ENCODE measurements at places on chromosomes 16 and 17. TPM values are rescaled to one million over a fixed set of nuclear protein-coding genes. Genes with fewer than 3 reads are reported as not detected.

- no peaks in the 10 kb centered on the region for H3K27me3 ChIP-seq
- no peak overlapping the region for H3K4me3 ChIP-seq
- H3K27ac ChIP-seq = no peak overlapping the region
- H3K36me3 ChIP-seq = no peaks in the 10 kb centered on the region
Measured at GRCh38 chr17:44522883-44523671, 19.9 kb upstream of the GPATCH8 start.

RGS11 gene
- not detected for total RNA-seq

GRCh38 chr17:57649731-57650484 is 95.2 kb downstream of the CCDC182 start:
- peaks cover 67% of the 10 kb centered on the region for H3K36me3 ChIP-seq
- H3K27ac ChIP-seq = no peak overlapping the region
- no peaks in the 10 kb centered on the region for H3K27me3 ChIP-seq
- DNase-seq = no peak
- H3K4me1 ChIP-seq = no peaks in the 10 kb centered on the region

KRTAP17-1 gene
- total RNA-seq = 0.09 TPM

DNA sequence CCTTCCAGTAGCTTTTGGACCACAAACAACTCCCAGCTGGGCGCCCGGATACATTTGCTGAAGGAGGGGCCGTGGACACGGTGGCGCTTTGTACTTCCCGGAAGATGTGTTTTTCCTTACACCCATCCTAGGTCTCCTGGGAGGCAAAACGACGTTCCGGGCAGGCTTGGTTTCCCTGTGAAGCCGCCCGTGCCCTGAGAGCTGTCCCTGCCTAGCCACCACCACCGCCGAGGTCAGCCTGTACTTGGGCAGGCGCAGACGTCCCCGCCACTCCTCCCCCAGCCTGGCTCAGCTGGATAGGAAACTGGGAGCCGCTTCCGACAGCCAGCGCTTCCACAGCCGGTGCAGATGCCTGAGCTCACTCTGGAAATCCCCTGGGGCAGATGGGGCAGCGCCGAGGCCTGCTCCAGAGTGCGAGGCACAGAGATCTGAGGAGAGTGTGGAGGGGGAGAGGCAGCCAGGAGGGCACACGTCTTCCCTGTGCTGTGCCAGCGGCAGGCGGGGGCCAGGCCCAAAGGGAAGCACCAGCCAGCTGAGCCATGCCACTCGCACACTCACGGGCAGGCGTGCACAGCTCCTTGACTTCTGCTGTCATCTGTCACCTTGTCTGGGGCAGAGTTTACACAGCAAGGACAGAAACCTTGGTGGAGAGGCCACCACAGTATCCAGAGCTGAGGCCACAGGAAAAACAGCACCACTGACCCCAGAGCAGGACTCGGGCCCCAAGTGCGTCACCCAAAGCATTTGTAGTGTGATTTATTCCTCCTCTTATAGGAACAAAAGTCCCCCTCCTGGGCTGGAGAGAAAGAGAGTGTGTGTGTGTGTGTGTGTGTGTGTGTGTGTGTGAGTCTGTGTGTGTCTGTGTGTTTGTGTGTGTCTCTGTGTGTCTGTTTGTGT is 3.0 kb downstream of the RHBDF2 start:
- no peaks in the 10 kb centered on the region for H3K36me3 ChIP-seq
- no peak for DNase-seq
- peak overlapping the region; percentile 3 for H3K27ac ChIP-seq
- H3K27me3 ChIP-seq = peaks cover 14% of the 10 kb centered on the region
- no peak overlapping the region for H3K4me3 ChIP-seq
- peaks cover 21% of the 10 kb centered on the region for H3K4me1 ChIP-seq

KRTAP1-1 gene
- not detected for total RNA-seq

DNA sequence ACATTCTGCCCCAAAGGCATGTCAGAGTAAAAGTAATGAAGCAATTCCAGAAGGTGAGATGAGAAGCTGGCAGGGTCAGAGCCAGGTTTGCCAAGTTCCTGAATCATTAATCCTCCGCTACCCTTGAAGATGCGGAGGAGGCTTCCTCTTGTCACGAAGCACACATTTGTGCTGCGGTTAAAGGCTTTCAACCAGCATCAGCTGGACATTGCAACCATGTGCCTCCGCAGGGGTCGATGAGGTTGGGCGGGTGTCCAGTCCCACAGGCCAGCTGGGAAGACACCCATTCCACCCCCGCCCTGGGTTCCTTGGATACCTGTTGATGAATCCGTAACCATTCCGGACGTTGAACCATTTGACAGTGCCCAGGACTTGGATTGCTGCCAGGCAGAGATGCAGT is 1.3 kb downstream of the YBX2 start:
- H3K4me3 ChIP-seq = no peak overlapping the region
- no peak overlapping the region for H3K27ac ChIP-seq
- H3K27me3 ChIP-seq = peaks cover 29% of the 10 kb centered on the region

DNAH17 gene
- 0.28 TPM for total RNA-seq

PPY gene
- total RNA-seq = 0.33 TPM

DNA sequence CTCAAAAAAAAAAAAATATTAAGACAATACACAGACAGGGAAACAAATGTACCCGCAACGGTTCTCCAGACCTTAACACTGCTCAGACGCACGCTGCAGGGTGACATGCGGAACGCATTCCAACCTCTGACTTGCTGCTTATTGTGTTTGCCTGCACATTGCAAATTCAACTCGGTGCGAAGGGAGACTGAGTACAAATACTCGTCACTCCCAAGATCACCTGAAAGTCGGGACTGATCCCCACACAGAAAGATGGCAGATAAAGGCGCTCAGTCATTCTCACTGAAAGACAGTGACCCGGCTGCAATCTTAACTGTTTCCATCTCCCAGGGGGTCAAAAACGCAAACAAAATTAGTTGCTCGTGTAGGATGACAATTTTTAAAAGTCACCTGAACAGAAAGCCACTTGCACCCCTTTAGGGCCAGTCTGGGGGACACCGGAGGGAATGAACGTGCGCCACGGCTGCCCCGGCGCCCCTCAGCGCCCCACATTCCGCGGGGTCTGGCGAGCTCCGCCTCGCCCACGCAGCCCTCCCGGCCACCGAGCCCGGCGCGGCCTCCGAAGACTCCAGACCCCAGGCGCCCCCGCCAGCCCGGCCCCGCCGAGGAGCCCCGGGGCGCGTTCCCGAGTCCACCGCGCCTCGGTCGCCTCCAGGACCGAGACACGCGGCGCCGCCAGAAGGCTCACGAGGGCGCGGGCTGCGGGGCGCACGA is 589 bp downstream of the CLCN7 start:
- no peak for DNase-seq
- no peaks in the 10 kb centered on the region for H3K36me3 ChIP-seq
- H3K4me3 ChIP-seq = peak overlapping the region; percentile 88
- peaks cover 15% of the 10 kb centered on the region for H3K4me1 ChIP-seq
- H3K27ac ChIP-seq = peak overlapping the region; percentile 74

- no peak overlapping the region for H3K4me3 ChIP-seq
- no peak overlapping the region for H3K27ac ChIP-seq
- no peak for DNase-seq
- no peaks in the 10 kb centered on the region for H3K4me1 ChIP-seq
- no peaks in the 10 kb centered on the region for H3K27me3 ChIP-seq
- H3K36me3 ChIP-seq = no peaks in the 10 kb centered on the region
Measured at GRCh38 chr17:70857351-70857750, 688.0 kb downstream of the KCNJ2 start.

DNA sequence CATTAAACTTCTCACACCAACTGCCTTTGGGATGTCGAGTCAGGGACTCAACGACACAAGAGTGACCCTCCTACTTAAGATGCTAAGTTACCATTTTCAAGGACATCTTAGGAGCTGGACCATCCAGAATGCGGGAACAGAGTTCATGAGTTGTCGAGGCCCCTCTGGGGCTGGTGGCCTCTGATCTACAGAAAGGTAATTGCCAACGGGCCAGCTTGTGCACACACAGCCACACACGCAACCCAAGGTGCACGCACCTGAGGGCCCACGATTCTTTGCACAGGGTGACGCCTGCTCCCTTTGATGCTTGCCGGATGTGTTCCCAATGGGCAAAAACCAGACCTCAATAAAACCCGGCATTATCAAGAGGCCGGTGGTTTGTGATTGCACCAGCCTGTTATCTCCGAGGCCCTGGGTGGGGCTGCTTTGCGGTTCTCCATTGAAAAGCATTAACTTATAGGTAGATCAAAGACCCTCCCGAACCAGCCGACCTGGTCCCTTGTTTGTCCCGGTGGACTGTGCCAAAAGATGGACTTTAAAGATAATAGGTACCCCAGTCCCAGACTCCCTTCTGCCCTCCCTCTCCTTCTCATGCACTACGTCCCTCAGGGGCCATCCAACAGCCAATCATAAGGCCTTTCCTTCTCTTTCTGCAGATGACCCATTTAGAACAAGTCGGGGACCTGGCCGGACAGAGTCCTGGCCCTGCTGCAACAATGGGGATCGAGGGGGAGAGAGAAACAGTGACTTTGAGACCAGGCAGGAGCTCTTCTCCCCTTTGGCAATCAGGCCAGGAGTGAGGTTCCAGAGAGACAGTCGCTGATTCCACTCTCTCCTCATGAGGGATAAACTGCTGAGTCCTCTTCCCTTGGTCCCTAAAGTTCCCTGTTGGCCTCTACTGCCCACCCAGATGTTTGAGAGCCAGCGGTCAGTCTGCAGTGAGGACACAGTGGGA is 292.5 kb downstream of the SOX9 start:
- H3K4me3 ChIP-seq = no peak overlapping the region
- no peaks in the 10 kb centered on the region for H3K36me3 ChIP-seq
- H3K27ac ChIP-seq = no peak overlapping the region

SPNS3 gene
- 9.1 TPM for total RNA-seq

GRCh38 chr17:19263641-19264051 is 26.5 kb downstream of the EPN2 start:
- H3K27ac ChIP-seq = no peak overlapping the region
- H3K27me3 ChIP-seq = no peaks in the 10 kb centered on the region
- H3K36me3 ChIP-seq = no peaks in the 10 kb centered on the region
- no peak overlapping the region for H3K4me3 ChIP-seq
- no peak for DNase-seq

GRCh38 chr17:17605083-17605728 is 13.7 kb upstream of the PEMT start:
- no peaks in the 10 kb centered on the region for H3K36me3 ChIP-seq
- H3K27me3 ChIP-seq = no peaks in the 10 kb centered on the region
- H3K4me1 ChIP-seq = peaks cover 8% of the 10 kb centered on the region
- H3K27ac ChIP-seq = no peak overlapping the region
- no peak overlapping the region for H3K4me3 ChIP-seq
- no peak for DNase-seq

CIBAR2 gene
- total RNA-seq = 0.09 TPM

- H3K4me3 ChIP-seq = no peak overlapping the region
- no peak for DNase-seq
- H3K4me1 ChIP-seq = no peaks in the 10 kb centered on the region
- no peaks in the 10 kb centered on the region for H3K27me3 ChIP-seq
- no peak overlapping the region for H3K27ac ChIP-seq
- H3K36me3 ChIP-seq = no peaks in the 10 kb centered on the region
Measured at GRCh38 chr17:35404360-35404759, 27.9 kb downstream of the SLFN12 start.

GRCh38 chr16:70289229-70290094 is at the start of gene AARS1:
Gene AARS1, minus strand, starts transcription at chr16:70289506. Its CDS starts 6,743 bp downstream, at chr16:70282763.
- peaks cover 4% of the 10 kb centered on the region for H3K4me1 ChIP-seq
- peak; percentile 100 for DNase-seq
- H3K27me3 ChIP-seq = no peaks in the 10 kb centered on the region
- H3K27ac ChIP-seq = peak within 1 kb of the TSS; percentile 93
- H3K4me3 ChIP-seq = peak within 1 kb of the TSS; percentile 90
- H3K36me3 ChIP-seq = peaks cover 2% of the 10 kb centered on the region

- H3K27me3 ChIP-seq = no peaks in the 10 kb centered on the region
- no peak for DNase-seq
- no peaks in the 10 kb centered on the region for H3K4me1 ChIP-seq
- H3K4me3 ChIP-seq = no peak overlapping the region
- no peak overlapping the region for H3K27ac ChIP-seq
- no peaks in the 10 kb centered on the region for H3K36me3 ChIP-seq
Measured at GRCh38 chr16:88286301-88286923, 96.3 kb upstream of the ZNF469 start.

Measured in thymus (tissue), 14 donors.